ENCODE measurements at places on chromosomes 13 and 19.

DNA sequence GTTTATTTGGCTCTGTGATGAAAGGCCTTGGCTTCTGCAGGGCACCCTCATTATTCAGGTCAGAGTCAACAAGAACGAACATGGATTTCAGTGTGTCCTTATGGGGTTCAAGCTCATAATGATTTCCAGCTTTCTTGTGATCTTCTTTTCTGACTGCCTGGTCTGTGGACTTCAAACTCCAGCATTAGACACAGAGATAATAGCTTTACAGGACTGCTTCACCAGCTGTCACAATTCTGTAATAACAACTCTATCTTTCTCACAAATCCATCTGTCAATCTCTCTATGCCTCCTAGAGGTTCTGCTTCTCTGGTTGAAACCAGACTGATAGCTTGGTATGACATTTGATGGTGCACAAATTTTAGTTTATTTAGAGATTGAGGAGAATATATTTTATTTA is 13.1 kb upstream of the SLITRK6 start:
- no peak for DNase-seq

- DNase-seq, result no peak
Measured at GRCh38 chr13:111516712-111517640, 196.5 kb downstream of the TEX29 start.

- no peak for DNase-seq
Measured at GRCh38 chr13:100789481-100789880, 114.9 kb upstream of the TMTC4 start.

- DNase-seq, result peak; percentile 23
Measured at GRCh38 chr19:55353803-55354697, 469 bp downstream of the COX6B2 start.

GRCh38 chr19:15315101-15315500 is 17.2 kb downstream of the BRD4 start:
- DNase-seq, result no peak

DNA sequence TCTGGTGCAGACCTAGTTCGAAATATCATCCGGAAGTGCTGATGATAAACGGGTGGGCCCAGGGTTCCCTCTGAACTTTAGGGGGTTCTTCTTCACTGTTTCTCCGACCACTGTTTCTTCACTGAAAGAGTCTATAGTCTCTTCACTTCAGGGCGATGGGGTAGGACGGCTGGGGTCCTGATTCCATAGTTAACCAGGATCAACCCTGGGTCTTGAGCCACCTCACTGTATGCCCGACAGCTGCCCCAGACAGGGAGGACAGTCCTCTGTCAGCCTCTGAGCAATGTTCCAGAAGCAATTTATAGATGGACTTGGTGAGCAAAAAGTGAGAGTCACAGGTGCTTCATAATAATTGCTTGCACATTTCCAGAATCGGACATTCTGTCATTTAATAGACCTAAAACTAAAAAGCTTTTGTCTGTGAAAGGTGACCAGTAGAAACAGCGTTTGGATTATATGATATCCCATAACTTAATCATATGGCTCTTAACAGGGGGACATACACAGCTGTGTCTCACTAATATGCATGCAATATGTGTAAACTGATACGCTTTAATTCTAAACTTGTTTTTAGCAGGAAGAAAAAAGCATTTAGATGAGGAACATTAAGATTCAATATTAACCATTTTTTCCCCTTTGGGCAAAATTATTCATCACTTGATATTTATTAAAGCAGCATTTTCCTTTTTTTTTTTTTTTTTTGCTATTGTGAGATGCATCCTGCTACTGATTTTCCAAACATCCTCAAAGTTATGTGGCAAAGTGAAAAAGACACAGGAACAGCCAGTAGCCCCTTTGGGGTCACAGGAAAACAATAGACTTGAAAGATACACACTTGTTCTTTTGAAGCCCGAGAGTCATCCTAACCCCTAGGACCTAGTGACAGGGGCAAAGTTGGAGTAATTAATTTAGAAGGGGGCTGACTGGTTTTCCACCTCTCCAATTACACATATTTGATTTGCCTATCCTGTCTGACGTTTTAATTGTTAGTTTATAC is 277.0 kb downstream of the ZNF536 start:
- no peak for DNase-seq

- no peak for DNase-seq
Measured at GRCh38 chr13:98141509-98142379, 1.1 kb upstream of the FARP1 start.

DNA sequence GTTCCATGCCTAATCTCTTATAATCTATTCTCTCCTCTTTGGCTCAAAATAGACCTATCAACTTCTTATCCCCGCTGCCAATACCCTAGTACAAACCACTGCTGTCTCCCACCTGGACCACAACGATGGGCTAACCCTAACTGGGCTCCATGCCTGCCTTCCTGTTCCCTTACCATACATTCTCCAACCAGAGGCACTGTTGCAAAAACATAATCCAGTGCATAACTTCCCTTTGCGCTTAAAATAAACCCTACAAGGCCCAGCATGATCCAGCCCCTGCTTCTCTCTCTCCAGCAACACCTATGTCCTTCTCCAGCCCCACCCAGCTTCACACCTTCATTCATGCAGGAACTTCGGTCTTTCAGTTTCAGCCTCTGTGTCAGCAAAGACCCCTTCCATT is 27.4 kb upstream of the CEBPA start:
- no peak for DNase-seq

GRCh38 chr13:81639984-81640582 is 1299.2 kb upstream of the SPRY2 start:
- no peak for DNase-seq

GRCh38 chr13:40777809-40778175 is 6.8 kb upstream of the MRPS31 start:
- DNase-seq, result no peak

- peak; percentile 57 for DNase-seq
Measured at GRCh38 chr13:23321535-23322241, 111.8 kb downstream of the SACS start.
